Activated CD4-positive, alpha-beta T cell treated with anti-CD3 and anti-CD28 coated beads for 48 hours (primary cell): ENCODE measurements at places on chromosomes 2 and 18.

DNA sequence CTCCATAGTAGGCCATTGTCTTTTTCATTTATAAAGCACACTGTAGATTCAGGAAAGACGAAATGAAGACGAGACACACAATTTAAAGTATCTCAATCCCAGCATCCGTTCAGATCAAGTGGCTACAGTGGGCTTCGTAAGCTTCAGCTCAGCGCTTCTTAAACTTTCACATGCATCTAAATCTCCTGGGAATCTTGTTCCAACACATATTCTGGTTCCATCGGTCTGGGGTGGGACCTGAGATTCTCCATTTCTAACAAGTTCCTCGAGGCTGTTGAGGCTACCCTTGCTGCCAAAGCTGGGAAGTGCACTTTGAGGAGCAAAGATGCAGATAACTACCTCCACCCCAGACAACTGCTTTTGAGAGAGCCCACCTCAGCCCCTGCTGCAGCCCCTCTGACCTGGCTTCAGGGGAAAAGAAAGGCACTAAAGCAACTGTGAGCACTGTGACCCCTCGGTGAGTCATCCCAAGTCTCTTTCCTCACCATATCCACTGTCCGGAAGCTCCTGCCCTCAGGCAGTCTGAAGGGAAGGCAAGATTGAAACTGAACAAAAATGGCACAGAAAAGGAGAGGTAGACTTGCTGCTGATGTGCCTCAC lies 201.1 kb upstream of the FBXO11 start:
- no peak for DNase-seq

DNA sequence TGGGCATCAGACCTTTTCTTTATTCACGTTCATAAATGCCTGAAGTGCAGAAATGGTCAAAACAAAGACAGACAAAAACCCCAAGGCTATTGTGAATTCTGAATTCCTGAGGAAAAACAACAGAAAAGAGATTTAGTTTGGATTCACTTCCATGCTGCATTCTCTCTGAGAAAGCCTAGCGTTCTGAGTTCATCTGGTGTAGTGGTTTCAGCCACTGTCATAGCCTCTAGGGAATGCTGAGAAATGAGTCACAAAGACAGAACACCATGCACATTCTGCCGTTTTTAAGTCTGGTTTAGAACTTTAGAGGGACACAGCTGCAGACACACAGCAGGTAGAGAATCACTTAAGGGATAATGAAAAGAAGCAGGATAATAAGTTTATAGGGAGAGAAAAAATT lies 93.8 kb downstream of the LRP1B start:
- DNase-seq, result no peak

GRCh38 chr2:175309799-175310198 lies 128.3 kb upstream of the ATP5MC3 start:
- peak; percentile 8 for DNase-seq

DNA sequence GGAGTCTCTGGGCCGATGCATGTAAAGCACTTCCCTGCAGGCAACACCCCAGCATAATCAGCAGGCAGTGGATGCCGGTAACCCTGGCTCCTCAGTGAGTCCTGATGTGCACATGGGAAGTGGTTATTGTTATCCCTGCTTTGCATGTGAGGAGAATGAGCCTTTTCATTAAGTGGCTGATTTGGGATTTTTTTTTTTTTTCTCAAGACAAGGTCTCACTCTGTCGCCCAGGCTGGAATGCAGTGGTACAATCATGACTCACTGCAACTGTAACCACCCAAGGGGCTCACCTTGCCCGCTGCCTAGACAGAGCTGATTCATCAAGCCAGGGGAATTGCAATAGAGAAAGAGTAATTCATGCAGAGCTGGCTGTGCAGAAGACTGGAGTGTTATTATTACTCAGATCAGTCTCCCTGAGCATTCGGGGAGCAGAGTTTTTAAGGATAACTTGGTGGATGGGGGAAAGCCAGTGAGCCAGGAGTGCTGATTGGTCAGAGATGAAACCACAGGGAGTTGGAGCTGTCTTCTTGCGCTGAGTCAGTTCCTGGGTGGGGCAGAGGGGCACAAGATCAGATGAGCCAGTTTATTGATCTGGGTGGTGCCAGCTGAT lies 95.4 kb downstream of the SOCS6 start:
- peak; percentile 5 for DNase-seq

DNA sequence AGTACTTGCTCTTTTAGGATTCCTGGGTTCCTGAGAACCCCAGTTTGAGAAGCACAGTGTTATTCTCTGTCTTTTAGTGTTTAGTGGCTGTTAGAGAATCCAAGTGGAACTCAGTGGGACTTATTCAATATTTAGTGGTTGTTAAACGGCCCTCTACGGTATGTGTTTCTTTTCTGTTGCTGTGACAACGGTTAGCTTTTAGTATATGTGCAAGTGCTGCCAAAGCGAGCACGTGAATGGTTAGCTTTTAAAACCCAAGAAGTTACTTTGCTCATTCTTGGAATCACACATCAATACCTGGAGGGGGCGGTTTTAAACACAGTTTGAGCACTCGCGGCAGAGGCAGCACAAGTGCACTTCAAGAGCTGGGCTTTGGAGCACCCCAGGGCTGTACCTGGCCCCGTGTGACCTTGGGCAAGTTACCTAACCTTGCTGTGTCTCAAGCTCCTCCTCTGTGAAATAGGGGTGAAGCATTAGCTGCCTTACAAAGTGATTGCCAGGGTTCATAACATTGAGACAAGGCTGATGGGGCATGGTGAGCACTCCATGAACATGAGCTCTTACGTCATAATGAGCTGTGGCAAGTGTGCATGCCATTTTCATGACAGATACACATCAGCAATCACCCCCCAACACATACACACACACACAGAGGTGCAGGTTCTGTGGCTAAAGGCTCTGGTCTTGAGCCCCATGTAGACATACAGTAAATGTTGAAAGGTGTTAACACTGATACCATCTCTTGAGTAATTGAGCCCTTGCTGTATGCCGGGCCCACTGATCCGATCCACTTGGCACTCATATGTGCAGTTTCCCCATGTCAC lies 234.1 kb downstream of the ALPK2 start:
- no peak for DNase-seq

DNA sequence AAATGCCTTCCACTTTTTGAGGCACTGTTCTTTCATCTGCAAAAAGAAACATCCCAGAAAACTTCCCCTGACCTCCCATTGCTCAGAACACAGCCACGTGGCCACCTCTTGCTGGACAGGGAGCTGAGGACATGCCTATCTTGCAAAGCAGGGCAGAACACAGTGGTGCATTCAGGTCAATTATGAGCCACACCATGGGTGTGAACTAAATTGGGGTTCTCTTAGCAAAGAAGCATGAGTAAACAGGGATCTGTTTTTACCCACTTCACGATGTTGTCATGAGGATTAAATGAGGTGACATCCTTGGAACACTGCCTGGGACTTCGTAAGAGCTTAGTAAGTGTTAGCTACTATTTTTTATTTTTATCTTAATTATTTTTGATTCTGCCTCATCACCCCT lies 25.1 kb downstream of the BMP10 start:
- DNase-seq, result no peak

DNA sequence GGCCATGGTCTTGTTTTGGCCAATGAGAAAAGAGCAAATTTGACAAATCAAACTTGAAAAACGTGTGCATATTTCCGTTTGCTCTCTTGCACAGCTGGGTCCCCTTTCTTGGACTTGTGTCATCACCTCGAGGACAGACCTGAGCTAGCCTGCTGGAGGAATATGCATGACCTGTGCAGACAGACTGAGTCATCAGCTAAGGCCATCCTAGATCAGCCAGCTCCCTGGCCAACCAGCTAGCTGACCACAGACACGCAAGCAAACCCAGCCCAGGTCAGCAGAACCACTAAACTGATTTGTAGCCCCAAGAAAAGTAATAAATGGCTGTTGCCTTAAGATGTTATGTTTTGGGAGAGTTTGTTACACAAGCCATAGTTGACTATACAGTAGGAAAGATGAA lies 61.3 kb upstream of the PAX3 start:
- DNase-seq, result no peak

GRCh38 chr2:24721470-24721869 lies 71.7 kb downstream of the PTRHD1 start:
- peak; percentile 9 for DNase-seq

DNA sequence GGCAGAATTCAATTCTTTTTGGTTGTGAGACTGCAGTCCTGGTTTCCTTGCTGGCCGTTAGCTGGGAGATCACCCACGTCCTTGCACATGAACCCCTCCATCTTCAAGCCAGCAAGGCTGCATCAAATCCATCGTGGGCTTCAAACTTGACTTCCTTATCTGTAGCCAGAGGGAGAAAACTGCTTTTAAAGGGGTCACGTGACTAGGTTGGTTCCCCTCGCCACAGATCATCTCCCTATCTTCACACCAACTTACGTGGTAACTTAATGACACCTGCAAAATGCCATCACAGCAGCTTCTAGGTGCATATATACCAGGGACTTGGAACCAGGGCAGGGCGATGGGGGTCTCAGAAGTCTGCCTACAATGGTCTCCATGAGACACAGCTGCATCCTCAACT lies 169.5 kb downstream of the MTCL1 start:
- no peak for DNase-seq

DNA sequence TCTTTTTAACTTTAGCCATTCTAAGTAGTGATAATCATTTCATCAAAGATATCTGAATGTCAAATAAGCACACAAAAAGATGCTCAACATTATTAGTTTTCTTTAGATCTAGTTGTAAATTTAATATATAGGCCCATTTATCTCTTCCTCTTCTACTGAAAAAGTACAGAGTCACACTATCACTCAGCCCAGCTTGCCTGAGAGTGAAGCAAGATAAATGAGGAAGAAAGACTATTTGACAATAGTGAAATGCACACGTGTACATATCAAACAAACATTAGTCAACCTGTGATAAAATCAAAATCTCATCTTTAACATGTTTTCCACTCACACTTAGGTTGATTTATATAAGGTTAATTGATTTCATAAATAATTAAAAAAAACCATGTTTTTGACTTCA lies 83.5 kb upstream of the CCDC195 start:
- no peak for DNase-seq
